ENCODE measurements at places on chromosomes 4 and X. TPM values are rescaled to one million over a fixed set of nuclear protein-coding genes. Genes with fewer than 3 reads are reported as not detected.

TLR10 gene
- 0.09 TPM for total RNA-seq

ASB12 gene
- total RNA-seq, result 0.21 TPM

SLC6A14 gene
- total RNA-seq, result not detected

SLC34A2 gene
- total RNA-seq, result 7.9 TPM

GLOD5 gene
- not detected for total RNA-seq

DGAT2L6 gene
- total RNA-seq, result not detected

TEX13D gene
- not detected for total RNA-seq

AFF2 gene
- 0.09 TPM for total RNA-seq

ZNF157 gene
- total RNA-seq, result 0.19 TPM

PRRG3 gene
- total RNA-seq, result 1.1 TPM

GPR82 gene
- total RNA-seq, result 0.50 TPM

GRCh38 chr4:148092316-148093014, 349.7 kb downstream of the NR3C2 start:
- no peaks in the 10 kb centered on the region for H3K27me3 ChIP-seq
- peaks cover 7% of the 10 kb centered on the region for H3K36me3 ChIP-seq
- no peaks in the 10 kb centered on the region for H3K4me1 ChIP-seq
- no peak overlapping the region for H3K27ac ChIP-seq

- no peaks in the 10 kb centered on the region for H3K4me1 ChIP-seq
- H3K27ac ChIP-seq, result no peak overlapping the region
- H3K27me3 ChIP-seq, result no peaks in the 10 kb centered on the region
- no peaks in the 10 kb centered on the region for H3K36me3 ChIP-seq
- DNase-seq, result no peak
- H3K4me3 ChIP-seq, result no peak overlapping the region
Measured at GRCh38 chrX:83186632-83187031, 321.5 kb upstream of the POU3F4 start.

DNA sequence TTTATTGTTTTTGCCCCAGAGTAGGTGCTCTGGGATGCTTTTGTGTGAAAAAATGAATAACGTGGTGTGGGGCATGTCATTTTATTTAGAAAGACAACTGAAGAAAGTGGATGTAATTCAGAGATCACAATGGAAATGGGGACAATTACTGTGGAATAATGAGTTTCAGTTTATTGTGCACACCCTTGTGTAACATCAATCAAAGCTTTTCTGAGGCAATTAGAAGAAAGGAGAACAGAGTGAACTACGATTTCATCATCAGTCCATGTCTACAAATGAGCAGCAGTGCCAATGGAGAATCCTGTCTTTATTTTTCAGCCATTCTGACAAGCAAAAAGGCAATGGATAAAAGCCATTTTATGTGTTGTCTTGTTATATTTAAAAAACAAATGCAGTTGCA, 339.2 kb downstream of the TMA16 start:
- H3K4me3 ChIP-seq, result no peak overlapping the region
- H3K4me1 ChIP-seq, result no peaks in the 10 kb centered on the region
- H3K27ac ChIP-seq, result no peak overlapping the region
- no peaks in the 10 kb centered on the region for H3K36me3 ChIP-seq
- no peak for DNase-seq

- DNase-seq, result no peak
- no peaks in the 10 kb centered on the region for H3K36me3 ChIP-seq
- no peak overlapping the region for H3K27ac ChIP-seq
- H3K4me3 ChIP-seq, result no peak overlapping the region
- H3K27me3 ChIP-seq, result no peaks in the 10 kb centered on the region
- H3K4me1 ChIP-seq, result no peaks in the 10 kb centered on the region
Measured at GRCh38 chr4:107379054-107379869, 340.8 kb downstream of the PAPSS1 start.

DNA sequence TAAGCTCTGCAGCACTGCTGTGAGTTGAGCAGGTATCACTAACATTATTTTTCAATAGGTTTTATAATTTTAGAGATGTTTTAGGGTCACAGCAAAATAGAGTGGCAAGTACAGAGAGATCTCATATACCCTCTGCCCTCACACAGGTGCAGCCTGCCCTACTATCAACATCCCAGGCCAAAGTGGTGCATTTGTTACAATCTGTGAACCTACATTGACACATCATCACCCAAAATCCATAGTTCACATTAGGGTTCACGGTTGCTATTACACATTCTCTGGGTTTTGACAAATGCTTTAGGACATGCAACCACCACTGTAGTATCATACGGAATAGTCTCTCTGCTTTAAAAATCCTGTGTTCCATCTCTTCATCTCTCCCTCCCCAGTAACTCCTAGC, 173.1 kb downstream of the DHX15 start:
- no peak overlapping the region for H3K4me3 ChIP-seq
- no peaks in the 10 kb centered on the region for H3K27me3 ChIP-seq
- DNase-seq, result no peak
- no peaks in the 10 kb centered on the region for H3K36me3 ChIP-seq
- no peak overlapping the region for H3K27ac ChIP-seq

DNA sequence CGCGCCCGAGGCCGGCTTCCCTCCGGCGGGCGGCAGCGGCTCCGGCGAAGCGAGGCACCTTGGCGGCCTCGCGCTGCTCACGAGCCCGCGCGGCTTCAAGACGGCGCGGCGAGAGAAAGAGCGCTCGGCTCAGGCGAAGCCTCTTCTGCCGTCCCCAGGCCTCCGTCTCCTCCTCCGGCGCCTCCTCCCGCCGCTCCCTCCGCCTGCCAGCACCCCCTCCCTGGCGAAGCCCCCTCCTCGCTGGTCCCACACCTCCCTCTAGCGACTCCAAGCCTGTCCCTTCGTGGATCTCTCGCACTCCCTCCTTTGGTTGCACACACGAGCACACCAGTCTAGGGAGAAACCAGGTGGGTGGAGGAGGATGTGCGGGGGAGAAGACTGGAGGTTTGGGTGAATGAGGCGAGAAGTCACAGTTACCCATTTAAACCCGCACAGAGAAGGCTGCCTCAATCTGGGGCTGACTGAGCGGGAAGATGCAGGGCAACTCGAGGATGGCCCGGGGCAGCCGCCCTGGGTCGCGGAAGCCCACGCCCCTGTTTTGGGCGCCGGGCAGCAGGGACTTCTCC, at the start of gene CAMK2D:
Gene CAMK2D (minus strand): TSS at position 119 of the 566 bp plus-strand sequence. CDS start 670 bp downstream, outside the sequence.
- peaks cover 32% of the 10 kb centered on the region for H3K4me1 ChIP-seq
- peak within 1 kb of the TSS; percentile 84 for H3K4me3 ChIP-seq
- no peaks in the 10 kb centered on the region for H3K27me3 ChIP-seq
- H3K36me3 ChIP-seq, result no peaks in the 10 kb centered on the region
- peak; percentile 9 for DNase-seq

DNA sequence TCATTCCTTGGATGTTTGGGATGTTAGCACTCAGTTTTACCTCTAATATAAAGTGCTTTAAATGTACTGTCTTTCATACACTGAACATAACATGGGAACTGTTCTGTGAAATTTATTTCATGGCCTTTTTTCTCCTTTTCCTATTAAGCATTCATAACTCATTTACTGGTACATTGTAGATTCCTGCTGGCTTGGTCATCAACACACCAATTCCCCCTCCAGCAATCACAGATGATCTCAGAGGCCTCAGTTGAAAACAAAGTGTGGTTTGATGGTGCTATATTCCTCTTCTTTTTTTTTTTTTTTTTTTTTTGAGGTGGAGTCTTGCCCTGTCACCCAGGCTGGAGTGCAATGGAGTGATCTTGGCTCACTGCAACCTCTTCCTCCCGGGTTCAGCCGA, 61.9 kb upstream of the FAM47B start:
- H3K27me3 ChIP-seq, result no peaks in the 10 kb centered on the region
- DNase-seq, result no peak
- no peaks in the 10 kb centered on the region for H3K36me3 ChIP-seq
- H3K4me3 ChIP-seq, result no peak overlapping the region
- no peak overlapping the region for H3K27ac ChIP-seq
- no peaks in the 10 kb centered on the region for H3K4me1 ChIP-seq

DNA sequence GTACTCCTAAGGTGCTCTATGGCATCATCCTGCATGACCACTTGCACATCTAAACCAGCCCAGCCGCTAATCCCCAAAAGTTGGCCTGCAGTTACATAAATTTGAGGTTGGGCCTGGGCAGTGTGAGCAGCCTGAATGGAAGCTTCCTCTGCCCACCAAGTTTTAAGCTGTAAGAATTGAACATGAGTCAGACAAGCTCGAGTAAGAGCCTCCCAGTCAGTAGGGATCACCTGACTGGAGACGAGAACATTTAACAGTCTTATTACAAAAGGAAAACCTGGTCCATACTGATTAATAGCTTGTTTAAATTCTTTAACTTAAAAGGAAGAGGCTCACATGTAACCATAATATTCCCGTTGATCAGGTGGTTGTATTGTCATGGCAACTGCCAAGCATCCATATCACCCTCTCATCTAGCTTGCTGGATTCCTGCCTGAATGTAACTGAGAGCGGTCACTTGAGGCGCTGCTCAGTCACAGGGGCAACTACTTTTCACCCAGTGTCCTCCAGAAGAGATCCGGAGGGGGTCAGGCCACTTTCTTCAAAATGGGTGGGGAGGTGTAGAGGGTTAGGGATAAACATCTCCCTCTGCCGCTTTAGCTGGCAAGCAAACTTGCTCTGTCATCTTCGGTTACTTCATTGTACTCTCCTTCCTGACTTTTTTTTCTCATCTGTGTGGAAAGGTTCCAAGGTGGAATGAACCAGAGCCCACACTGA, 56.6 kb upstream of the WDR1 start:
- H3K27ac ChIP-seq, result peak overlapping the region; percentile 52
- H3K4me3 ChIP-seq, result no peak overlapping the region
- no peaks in the 10 kb centered on the region for H3K36me3 ChIP-seq
- H3K27me3 ChIP-seq, result no peaks in the 10 kb centered on the region

GRCh38 chr4:77446601-77447000, 159.0 kb upstream of the CXCL13 start:
- DNase-seq, result no peak
- no peaks in the 10 kb centered on the region for H3K4me1 ChIP-seq
- H3K4me3 ChIP-seq, result no peak overlapping the region
- H3K27ac ChIP-seq, result no peak overlapping the region
- no peaks in the 10 kb centered on the region for H3K27me3 ChIP-seq

- H3K36me3 ChIP-seq, result no peaks in the 10 kb centered on the region
- no peaks in the 10 kb centered on the region for H3K4me1 ChIP-seq
- no peak overlapping the region for H3K4me3 ChIP-seq
- H3K27ac ChIP-seq, result no peak overlapping the region
- no peaks in the 10 kb centered on the region for H3K27me3 ChIP-seq
Measured at GRCh38 chr4:25811374-25811690, 51.5 kb downstream of the SEL1L3 start.

GRCh38 chr4:57053508-57053907, 56.7 kb downstream of the IGFBP7 start:
- H3K36me3 ChIP-seq, result no peaks in the 10 kb centered on the region
- H3K4me3 ChIP-seq, result no peak overlapping the region
- H3K27me3 ChIP-seq, result no peaks in the 10 kb centered on the region
- peaks cover 43% of the 10 kb centered on the region for H3K4me1 ChIP-seq
- no peak overlapping the region for H3K27ac ChIP-seq
- no peak for DNase-seq

GRCh38 chrX:129724754-129725153, 14.0 kb upstream of the XPNPEP2 start:
- no peak overlapping the region for H3K27ac ChIP-seq
- no peak for DNase-seq
- no peak overlapping the region for H3K4me3 ChIP-seq
- H3K36me3 ChIP-seq, result no peaks in the 10 kb centered on the region
- no peaks in the 10 kb centered on the region for H3K4me1 ChIP-seq

- no peak overlapping the region for H3K27ac ChIP-seq
- H3K4me1 ChIP-seq, result no peaks in the 10 kb centered on the region
- no peaks in the 10 kb centered on the region for H3K27me3 ChIP-seq
- no peak overlapping the region for H3K4me3 ChIP-seq
- DNase-seq, result no peak
Measured at GRCh38 chrX:38426785-38427184, 74.4 kb downstream of the OTC start.

- no peaks in the 10 kb centered on the region for H3K27me3 ChIP-seq
- H3K4me1 ChIP-seq, result no peaks in the 10 kb centered on the region
- no peak overlapping the region for H3K27ac ChIP-seq
- H3K4me3 ChIP-seq, result no peak overlapping the region
- H3K36me3 ChIP-seq, result no peaks in the 10 kb centered on the region
- DNase-seq, result no peak
Measured at GRCh38 chrX:48794340-48794910, 7.4 kb upstream of the HDAC6 start.

GRCh38 chrX:110734894-110735541, 60.6 kb downstream of the CHRDL1 start:
- H3K4me3 ChIP-seq, result no peak overlapping the region
- H3K27me3 ChIP-seq, result no peaks in the 10 kb centered on the region
- no peaks in the 10 kb centered on the region for H3K36me3 ChIP-seq
- H3K4me1 ChIP-seq, result no peaks in the 10 kb centered on the region
- no peak for DNase-seq
- no peak overlapping the region for H3K27ac ChIP-seq

- H3K4me3 ChIP-seq, result no peak overlapping the region
- no peak overlapping the region for H3K27ac ChIP-seq
- H3K4me1 ChIP-seq, result no peaks in the 10 kb centered on the region
- no peaks in the 10 kb centered on the region for H3K36me3 ChIP-seq
Measured at GRCh38 chr4:60744767-60745166, 455.4 kb upstream of the ADGRL3 start.

GRCh38 chr4:55122235-55122634, 3.2 kb downstream of the KDR start:
- H3K4me3 ChIP-seq, result peak overlapping the region; percentile 69
- no peaks in the 10 kb centered on the region for H3K27me3 ChIP-seq
- H3K4me1 ChIP-seq, result peaks cover 12% of the 10 kb centered on the region
- no peak overlapping the region for H3K27ac ChIP-seq
- no peaks in the 10 kb centered on the region for H3K36me3 ChIP-seq
- no peak for DNase-seq

- no peaks in the 10 kb centered on the region for H3K27me3 ChIP-seq
- no peaks in the 10 kb centered on the region for H3K4me1 ChIP-seq
- no peak overlapping the region for H3K4me3 ChIP-seq
- no peak overlapping the region for H3K27ac ChIP-seq
Measured at GRCh38 chr4:47239649-47240048, 208.3 kb downstream of the GABRB1 start.

DNA sequence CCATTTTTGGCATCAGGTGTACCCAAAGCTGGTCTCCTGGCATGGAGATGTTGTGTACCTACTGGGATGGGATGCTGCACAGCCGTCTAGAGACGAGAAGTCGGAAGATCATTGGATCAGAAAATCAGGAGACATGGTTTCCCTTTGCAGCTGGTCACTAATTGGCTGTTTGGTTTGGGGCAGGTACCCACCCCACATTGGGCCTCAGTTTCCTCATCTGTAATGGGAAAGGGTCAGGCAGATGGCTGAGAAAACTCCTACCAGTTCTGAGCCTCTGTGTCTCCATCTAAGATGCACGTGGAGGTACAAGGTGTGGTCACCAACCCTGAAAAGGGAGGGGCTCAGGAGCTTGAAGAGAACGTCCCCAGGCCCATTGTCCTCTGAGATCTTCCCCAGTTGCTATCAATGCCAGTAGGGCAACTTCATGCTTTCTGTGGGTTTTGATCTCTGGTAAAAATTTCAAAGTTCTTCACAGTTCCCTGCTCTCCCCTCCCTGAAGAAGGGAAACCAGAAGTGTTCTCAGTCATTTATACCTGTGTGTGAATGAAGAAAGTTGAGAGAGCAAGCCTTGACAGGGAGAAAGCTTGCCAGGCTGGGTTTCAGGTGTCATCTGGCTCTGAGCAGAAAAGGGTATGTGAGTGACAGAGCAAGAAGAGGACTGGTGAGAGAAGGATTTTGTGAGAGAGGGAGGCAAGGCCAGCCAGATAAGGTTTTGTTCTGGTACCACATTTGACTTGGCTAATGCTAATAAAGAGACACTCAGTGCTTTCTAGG, 15.1 kb downstream of the TSC22D3 start:
- H3K4me3 ChIP-seq, result no peak overlapping the region
- H3K36me3 ChIP-seq, result no peaks in the 10 kb centered on the region
- no peaks in the 10 kb centered on the region for H3K4me1 ChIP-seq
- DNase-seq, result no peak
- H3K27me3 ChIP-seq, result no peaks in the 10 kb centered on the region

Data from esophagus squamous epithelium (tissue), 5 donors.